ENCODE measurements at places on chromosomes 11 and 22.

DNA sequence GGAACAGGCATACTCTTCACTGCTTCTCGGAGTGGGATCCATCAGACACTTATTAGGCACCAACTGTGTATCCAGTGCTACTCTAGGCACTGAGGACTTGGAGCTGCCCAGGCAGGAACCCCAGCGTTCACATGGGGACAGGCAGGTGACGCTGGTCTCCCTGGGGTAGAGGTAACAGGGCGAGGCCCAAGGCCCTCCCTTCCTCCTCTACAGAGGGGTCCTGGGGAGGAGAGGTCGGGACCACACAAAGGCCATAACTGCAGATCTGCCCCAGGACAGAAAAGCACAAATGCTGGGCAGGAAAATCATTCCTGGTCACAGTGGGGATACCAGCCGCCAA is 262.2 kb downstream of the BRD1 start:
- DNase-seq = no peak

GRCh38 chr11:17722000-17722643 is 2.8 kb downstream of the MYOD1 start:
- no peak for DNase-seq

GRCh38 chr11:108223348-108224149 is 682 bp downstream of the ATM start:
- peak; percentile 32 for DNase-seq

- DNase-seq = no peak
These were observed 3.3 kb downstream of the ST3GAL4 start for GRCh38 chr11:126358763-126359160.

DNA sequence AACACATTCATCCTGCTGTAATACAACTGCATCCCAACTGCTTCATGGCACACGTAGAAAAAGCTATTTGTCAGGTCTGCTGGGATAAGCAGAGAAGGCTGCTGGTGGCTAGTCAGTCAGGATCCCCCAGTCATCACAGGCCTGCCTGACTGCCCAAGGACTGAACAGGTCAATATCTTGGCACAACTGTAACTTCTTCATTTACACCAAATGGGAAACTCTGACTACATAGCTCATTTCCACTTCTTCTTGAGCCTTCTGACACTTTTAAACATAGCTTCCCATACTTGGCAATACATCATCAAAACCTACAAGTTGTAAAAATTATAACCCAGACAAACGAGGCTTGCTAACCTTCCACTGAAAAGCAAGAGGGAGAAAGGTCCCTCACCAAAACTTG is 2.8 kb downstream of the TMEM9B start:
- DNase-seq = no peak

DNA sequence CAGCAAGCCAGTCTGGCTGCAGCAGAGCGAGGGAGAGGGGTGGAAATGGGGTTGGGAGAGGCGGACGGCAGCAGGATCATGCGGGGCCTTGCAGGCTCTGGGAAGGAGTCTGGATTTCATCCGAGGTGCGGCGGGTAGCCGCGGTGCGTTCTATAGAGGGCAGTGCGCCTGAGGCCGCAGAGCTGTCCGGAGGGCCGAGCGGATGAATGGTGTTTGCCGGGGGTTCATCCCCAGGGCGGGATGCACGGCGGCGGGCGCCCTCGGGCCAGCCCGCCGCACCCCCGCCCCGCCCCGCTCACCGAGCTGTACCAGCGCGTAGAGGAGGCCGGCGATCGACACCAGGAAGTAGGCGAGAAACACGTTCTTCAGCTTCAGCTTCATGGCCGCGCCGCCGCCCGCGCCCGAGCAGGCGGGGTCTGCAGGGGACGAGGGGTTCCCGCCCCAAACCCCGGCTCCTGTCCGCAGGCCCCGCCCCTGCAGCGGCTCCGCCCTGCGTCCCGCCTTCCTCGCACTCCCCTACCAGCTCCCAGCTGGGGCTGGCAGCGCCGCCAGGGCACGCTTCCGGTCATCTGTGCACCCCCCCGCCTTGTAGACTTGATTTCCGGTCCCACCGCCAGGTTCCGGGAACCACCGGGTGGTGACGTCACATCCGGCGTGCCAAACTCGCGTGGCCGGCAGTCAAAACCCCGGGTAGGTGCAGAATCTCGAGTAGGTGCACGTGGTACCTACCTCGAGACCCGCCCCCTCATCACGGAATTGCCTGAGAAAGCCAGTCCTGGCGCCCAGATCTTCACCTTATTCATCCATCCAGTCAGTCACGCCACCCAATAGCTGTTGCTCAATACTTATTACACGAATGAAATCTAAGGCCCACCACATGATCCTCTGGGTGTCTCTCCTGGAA is at the start of gene B3GAT3:
B3GAT3 (minus strand) TSS at position 420 of the 904 bp plus-strand sequence; CDS start at position 381, 39 bp downstream.
- DNase-seq = peak; percentile 98

- no peak for DNase-seq
These were observed 117.4 kb upstream of the SERPIND1 start for GRCh38 chr22:20656516-20656901.

- no peak for DNase-seq
These were observed 98.7 kb downstream of the WNT7B start for GRCh38 chr22:45878051-45878781.

- no peak for DNase-seq
These were observed 13.5 kb downstream of the KCNC1 start for GRCh38 chr11:17748044-17748443.

GRCh38 chr11:12354750-12355545 is 22.4 kb upstream of the PARVA start:
- no peak for DNase-seq

- DNase-seq = peak; percentile 50
These were observed at the start of gene SEC14L2 for GRCh38 chr22:30396871-30397655. SEC14L2 (plus strand) TSS chr22:30397018; CDS start chr22:30397117, 99 bp downstream.

GRCh38 chr22:21714786-21715185 is 20.8 kb downstream of the YPEL1 start:
- DNase-seq = no peak

DNA sequence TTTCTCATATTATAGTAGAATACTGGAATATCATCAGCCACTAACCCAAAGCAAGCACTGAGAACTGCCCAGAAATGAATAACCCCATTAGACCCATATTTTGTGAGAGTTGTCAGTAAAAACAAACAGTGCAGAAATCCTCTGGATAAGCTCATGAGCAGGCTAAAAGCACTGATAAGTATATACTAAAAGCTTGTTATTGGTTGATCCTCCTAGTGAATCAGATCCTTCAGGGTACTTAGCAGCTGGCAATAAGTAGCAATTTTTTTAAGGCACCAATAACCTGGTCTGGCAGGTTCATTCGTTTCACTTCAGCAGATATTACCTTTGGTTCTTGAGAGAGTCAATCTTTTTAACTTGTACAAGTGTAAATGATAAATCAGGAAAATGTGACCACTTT is 1.2 kb downstream of the NOX4 start:
- no peak for DNase-seq

GRCh38 chr11:44400431-44400830 is 90.5 kb upstream of the ALX4 start:
- DNase-seq = no peak

- DNase-seq = no peak
These were observed 13.7 kb downstream of the TBC1D22A start for GRCh38 chr22:46775850-46776826.

- DNase-seq = no peak
These were observed 31.9 kb downstream of the RASSF10 start for GRCh38 chr11:13040969-13041561.

- DNase-seq = no peak
These were observed 647.6 kb downstream of the BRD1 start for GRCh38 chr22:49179886-49180682.

- DNase-seq = peak; percentile 64
These were observed 11.5 kb downstream of the YPEL4 start for GRCh38 chr11:57638005-57638781.

GRCh38 chr22:19704355-19705015 is 9.8 kb upstream of the SEPTIN5 start:
- no peak for DNase-seq

DNA sequence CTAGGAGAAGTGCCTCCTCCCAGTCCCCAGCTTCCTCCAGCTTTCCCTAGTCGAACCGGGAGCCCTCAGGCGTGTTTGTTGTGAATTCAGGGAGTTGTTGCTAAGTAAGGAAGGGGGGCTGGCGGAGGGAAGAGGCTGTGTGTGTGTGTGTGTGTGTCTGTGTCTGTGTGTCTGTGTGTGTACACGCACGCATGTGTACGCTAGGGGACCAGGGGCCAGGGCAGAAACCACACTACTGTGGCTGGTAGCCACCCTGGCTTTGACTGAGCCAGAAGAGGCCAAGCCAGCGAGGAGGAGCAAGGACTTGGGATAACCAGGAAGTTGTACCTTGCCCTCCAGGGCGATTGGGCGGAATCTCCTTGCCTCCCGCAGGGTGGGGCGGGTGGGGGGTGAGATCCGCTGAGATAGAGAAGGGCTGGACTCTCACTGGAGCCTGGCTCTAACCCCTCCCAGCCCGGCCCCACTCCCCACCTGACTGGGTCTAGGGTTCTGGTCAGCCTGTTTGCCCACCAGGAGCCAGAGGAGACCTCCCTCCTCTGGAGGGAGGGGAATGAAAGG is 7.5 kb downstream of the BCL9L start:
- DNase-seq = no peak

DNA sequence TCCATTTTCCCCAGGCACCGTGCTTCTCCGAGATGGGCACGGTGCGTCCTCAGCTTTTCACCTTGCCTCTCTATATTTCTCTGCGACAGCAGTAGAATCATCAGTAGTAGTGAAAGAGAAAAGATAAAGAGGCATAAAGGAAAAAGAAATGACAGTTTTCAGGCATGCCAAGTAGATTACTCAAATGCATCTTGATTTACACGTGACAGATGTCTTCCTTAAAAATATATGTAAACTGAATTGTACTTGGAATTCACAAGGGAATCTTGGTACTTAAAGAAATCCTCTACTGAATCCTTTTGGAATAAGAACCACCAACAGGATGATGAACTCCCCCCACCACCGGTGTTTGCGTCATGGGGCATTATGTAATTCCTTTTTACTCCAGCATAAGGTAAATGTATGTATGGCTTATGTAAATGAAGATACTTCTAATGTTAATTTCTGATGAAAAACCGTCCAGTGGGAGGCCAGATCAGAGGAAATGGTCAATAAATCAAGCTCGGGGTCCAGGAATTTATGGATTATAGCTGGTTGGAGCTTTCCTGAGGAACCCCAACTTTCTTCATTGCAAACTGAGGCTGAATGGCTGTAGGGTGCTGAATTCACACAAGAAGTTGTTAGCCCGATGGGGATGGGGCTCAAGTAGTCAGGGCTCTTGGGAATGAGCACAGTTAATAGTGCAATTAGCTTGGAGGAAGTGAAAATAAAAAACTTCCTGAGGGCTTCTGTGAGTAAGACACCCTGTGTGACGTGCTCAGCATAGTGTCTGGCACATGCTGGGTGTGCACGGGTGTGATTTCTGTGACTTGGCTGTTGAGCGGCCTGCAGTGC is 630.4 kb downstream of the OPCML start:
- no peak for DNase-seq

DNA sequence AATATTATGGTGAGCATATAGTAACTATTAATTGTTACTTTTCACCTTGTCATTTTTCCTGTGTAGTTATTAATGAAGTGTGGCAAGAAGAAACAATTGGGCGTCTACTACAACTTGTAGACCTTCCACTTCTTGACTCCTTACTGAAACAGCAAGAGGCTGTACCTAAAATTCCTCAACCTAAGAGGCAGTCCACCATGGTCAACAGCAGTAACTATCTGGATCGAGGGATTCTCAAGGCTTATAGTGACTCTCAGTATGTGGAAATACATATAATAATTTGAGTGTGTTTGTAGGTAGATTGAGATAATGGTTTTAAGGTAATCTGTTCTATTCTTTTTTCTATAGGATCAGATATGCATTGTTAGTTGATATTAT is 10.8 kb upstream of the TCP11L1 start:
- no peak for DNase-seq

GRCh38 chr22:23384923-23385677 is 195.0 kb downstream of the IGLL1 start:
- no peak for DNase-seq

GRCh38 chr22:45880716-45881523 is 96.0 kb downstream of the WNT7B start:
- DNase-seq = no peak

DNA sequence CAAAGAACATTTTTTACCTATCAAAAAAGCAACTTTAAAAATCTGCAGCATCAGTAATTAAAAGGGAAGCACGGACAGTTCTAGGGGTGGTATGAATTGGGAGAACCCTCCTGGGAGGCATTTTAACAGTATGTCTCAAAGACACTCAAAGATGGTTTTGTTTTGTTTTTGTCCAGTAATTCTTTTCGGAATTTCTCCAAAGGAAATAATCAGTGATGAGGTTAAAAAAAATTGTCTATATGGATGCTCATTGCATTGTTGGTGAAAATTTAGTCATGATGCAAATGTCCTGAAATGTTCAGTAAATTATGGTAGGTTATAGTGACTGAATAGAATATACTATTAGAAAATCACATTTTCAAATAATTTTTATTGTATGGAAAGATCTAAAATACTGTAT is 115.1 kb downstream of the ATXN10 start:
- DNase-seq = no peak

DNA sequence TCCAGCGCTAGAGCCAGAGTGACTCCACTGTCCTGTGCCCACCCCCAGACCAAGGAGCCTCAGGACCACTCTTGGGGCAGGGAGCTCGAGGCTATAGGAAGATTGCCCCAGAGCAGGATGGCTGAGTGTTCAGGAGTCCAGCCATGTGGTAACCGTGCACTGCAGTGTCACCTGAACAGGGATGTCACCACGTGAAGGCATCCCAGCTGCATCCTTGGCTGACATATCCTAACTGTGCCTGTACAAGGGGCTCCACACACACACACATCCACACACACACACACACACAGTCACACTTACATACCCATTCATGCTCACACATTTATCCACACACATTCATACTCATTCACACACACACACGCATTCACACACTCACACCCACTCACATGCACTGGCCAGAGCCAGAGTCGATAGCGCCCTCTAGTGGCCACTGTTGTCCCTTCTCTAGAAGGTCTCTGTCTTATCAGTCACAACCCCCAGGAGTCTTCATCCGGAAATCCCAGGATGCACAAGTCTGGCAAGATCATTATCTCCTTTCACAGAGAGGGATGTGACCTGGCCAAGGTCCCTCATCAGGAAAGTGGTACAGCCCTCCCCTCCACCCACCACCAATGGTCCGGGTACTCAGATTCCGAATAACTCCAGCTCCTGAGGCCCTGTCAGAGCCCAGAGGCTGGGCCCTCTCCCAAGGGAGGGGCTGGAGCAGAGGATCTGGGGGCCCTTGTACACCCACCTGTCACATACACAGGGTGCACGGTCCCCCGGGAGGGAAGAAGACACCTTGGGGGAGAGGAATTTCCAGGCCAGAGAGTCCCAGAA is 55.1 kb downstream of the IGLL5 start:
- peak; percentile 69 for DNase-seq

- no peak for DNase-seq
These were observed 86.4 kb downstream of the CDKN1C start for GRCh38 chr11:2798951-2799761.

GRCh38 chr11:117824571-117825537 is at the start of gene FXYD2:
FXYD2 (minus strand) TSS chr11:117824744; CDS start chr11:117824678, 66 bp downstream.
- DNase-seq = no peak

GRCh38 chr11:82714346-82715174 is 19.1 kb downstream of the FAM181B start:
- no peak for DNase-seq

DNA sequence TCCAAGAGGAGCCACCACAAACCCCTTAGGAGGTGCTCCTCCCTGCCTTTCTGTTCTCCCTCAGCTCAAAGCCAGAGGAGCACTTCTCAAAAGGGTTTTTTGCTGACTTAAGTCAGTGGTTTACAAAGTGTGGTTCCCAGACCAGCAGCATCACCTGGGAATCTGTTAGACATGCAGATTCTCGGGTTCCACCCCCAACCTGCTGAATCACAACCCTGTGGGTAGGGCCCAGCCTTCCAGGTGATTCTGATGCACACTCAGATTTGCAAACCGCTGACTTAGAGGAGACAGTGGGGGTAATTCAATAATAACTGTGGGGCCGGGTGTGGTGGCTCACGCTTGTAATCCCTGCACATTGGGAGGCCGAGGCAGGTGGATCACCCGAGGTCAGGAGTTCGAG is 22.8 kb downstream of the CREB3L1 start:
- no peak for DNase-seq
